ENCODE measurements at places on chromosomes 16 and 17.

- DNase-seq = no peak
These were observed 23.5 kb downstream of the TNRC6A start for GRCh38 chr16:24753000-24753399.

DNA sequence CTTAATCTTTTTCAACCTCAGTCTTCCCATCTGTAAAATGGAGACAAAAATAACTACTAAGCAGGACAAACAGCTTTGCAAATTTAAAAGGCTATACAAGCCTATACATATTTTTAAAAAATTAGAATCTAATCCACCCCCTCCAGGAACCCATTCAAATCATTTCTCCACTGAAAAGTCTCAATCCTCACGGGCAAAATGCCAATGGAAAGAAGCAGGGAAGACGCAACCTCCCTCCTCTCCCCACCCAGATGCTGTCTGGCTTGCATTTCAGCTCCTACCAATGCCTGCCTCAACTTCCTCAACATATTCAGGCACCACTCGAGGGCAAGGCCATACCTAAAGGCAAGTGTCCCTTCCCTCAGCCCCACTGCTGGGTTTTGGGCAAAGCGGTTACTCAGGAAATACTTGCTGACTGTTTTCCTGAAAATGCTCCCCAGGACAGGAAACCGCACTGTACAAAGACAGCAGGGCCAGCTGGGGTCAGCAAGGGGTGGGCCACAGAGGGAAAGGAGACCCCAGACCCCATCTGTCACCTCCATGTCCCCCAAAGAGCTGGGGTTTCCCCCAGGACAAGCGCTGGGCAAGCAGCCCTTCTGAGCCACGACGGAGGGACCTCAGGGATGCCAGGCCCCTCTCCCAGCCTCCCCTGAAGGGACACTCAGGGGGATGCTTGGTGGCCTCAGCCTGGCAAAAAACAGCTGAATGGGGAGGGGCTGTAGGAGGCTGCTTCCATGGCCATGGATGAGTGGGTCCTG is 47.7 kb upstream of the DOC2B start:
- DNase-seq = no peak

DNA sequence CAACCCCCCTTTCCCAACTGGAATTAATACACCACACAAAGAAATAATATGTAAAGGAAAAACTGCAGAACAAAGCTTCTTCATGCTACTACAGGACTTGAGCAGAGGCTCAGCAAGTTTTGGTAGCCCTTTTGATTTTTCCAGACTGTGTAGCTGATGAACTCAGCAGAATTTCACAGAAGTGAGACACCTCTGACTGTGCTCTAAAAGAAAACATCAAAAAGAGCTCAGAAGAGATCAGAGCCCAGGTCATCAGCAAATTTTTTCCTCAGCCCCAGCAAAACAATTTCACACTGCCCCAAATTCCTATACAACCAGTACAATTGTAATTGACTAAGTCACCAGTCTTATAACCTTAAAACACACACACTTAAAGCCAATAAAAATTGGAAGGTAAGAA is 38.0 kb downstream of the TTC19 start:
- DNase-seq = peak; percentile 13

DNA sequence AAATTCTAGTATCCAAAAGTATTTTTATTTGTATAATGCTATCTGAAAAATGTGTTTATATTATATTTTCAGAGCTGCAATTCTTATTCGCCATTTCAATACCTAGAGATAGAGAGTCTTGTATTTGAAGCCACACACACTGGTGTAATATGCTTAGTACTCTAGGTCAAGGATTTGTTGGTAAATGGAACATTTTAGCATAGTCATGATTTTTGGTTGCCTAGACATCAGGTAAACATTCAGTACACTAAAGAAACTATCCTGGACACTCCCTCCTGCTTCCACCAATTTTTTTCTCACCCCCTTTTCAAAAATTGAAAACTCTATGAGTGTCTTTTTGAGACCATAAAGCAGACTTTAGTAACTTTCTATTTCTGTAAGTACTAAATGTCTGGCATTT is 20.8 kb downstream of the ABHD15 start:
- DNase-seq = peak; percentile 34

DNA sequence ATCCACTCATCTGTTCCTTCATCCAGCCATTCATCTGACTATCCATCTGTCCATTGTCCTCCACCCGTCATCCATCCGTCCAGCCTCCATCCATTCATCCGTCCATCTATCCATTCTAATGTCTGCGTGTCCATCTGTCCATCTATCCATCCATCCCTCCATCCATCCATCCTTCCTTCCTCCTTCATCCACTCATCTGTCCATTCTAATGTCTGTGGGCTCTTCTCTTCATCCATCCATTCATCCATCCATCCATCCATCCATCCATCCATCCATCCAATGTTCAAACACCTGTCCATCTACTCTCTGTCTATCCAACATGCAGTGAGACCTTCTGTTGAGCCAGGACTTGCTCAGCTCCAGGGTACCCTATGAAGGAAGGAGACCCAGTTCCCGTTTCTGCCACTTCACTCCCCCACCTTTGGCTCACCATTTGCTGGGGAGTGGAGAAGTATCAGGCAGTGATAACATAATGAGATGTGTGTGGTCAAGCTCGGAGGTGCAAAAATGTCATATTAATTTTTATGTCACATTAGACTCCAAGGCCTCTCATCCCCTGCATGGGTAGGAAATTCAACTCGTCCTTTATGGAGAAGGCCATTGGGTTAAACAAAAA is 36.5 kb upstream of the ADGRG1 start:
- DNase-seq = no peak

DNA sequence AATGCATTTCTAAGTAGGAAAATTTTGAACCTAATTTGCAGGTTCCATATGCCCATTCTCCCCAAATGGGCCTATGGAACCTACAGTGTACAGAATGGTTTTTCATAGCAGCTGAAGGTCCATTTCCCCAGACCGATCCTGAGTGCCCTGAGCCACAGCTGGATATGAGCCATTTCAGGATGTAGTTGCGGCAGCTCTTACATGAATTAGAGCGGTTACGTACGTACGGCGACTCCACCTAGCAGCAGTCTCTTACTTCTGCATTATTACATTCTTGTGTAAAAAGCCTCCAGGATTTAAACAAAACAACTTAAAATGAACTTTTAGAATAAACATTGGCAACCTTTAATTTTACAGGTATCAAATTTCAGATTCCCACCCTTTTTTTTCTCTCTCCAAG is 225.3 kb downstream of the SNX29 start:
- DNase-seq = no peak

GRCh38 chr17:8426094-8426720 is 9.5 kb upstream of the NDEL1 start:
- no peak for DNase-seq

DNA sequence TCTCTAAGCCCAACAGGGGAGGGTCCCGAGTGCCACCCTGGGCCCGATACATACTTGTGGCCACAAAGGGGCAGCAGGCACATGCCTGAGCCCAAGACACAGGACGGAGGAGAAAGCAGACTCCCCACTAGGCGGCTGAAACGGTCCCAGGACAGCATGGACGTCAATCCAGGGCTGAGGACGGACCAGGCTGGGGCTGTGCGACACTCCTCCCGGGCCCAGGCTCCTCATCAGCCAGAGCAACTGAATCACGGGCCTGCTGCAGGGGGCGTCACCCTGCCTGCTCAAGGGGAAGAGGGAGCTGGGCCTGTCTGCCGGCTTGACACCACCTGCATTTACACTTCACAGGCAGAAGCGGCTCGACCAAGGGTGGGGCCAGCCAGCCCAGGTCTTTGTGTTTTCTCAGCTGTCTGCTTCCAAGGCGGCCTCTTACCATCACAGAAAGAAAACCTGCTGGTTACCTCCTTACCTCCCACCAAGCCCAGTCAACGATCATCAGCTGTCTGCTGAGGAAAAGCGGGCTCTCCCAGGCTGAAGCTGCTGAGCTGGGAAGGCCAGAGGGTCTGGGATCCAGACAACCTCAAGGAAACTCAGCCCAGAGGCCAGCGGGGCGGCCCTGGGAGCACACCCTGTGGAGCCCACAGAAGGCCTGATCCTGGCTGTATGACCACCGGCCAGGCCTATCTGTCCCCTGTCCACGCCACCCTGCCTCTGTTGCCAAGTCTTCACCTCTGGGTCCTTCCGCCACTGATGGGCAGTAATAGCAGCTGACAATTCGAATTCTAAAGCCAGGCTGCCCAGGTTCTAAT is 26.4 kb downstream of the KIFC3 start:
- no peak for DNase-seq

GRCh38 chr17:8609910-8610309 is 20.6 kb downstream of the MYH10 start:
- DNase-seq = no peak

DNA sequence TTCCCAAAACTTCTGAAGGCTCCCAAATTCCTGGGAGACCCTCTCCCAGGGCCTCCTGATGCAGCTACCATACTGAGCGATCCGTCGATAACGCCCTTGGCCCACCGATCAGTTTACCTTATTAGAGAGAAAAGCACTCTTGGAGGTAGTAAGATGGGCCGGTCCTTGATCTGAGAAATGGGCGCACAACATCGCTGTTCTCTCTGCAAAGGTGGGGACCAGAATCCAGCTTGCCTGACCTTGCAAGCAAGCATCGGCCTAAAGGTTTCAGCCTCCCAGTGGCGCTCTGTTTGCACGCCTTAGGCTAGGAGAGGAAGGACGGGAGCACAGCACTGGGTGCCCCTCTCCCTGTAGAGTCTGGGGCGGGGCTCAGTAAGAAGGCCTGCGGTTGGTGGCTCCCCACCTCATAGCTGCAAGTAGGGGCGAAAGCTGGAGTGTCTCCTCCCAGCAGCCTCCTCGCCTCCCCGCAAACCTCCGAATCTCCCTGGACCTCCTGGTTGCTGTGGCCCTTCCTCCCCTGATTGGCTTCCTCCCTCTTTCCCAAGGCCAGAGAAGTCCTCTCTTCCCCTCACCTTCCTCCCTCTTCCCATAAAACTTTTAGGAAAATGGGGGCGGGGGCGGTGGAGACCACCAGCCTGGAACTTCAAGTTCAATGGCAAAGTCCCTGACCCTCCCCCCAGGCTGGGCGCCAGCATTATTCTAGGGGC is at the start of gene PRAC1:
TSS of gene PRAC1 (minus strand) at position 318 of the 707 bp plus-strand sequence. CDS start at position 192, 126 bp downstream.
- no peak for DNase-seq

GRCh38 chr17:49820773-49821172 is 27.1 kb downstream of the TAC4 start:
- DNase-seq = no peak

DNA sequence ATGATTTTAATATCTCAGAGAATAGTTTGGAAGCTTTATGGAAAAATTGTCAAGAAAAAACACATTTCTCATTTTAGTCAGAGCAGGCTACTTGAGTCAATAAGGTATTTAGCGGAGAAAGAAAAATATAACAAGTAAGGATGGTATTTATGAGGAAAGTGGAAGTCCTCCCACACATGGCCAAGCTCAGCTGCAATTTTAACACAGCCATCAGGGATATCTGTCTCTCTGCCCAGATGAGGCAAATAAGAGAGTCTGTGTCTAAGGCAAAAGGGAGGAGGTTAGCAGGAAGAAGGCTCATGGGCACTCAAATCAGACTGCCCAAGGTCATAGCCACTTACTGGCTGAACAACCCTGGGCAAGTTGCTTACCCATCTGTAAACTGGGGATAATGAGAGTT is 5.2 kb upstream of the CMTM2 start:
- DNase-seq = no peak

DNA sequence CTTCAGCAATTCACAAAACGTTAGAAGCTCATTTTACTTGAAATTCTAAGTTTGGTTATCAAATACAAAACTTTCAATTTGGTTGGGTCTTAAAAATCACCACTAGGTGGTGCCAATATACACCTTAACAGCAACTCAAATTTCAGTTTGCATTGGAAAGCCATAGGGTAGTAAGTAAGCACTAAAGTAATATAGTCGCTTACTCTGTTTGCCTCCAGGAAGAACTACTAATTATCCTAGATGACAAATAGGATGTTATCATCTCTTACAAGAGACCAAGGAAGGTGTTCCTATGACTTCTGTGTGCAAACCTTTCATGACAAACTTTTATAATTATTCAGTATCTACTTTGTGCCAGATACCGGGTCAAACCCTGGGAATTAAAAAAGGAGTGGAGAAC is 93.3 kb downstream of the MYO1D start:
- DNase-seq = peak; percentile 85

DNA sequence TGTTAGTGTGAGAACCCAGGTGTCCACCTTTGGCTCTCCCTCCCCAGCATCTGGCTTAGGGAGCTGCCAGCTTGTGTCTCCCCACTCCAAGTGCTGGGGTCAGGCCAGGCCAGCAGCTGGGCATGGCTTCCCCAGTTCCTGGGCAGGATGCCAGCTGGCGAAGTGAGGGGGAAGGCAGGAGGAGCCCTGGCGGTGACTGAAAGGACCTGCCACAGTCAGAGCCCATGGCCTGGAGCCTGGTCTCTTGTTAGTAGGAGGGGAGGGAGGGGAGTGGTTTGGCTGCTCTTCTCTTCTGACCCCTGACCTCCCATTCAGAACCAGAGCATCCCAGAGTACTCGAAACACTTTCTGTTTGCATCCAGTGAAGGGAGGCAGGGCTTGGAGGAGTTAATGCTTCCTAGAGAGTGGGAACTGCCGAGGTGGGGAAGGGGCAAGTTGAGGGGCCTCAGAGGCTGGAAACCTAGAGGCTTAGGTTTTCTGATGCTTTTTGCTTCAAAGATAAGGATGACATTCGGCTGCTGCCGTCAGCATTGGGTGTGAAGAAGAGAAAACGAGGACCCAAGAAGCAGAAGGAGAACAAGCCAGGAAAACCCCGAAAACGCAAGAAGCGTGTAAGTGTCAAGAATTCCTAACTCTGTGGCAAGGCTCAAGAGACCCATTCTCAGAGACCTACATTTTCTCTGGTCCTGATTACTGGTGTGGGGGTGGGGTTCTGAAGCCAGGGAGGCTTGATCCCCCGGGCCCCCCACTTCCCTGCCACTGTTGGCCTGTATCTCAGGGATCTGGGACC is 772 bp downstream of the CHD3 start:
- DNase-seq = peak; percentile 92

GRCh38 chr17:63529711-63530556 is 6.8 kb downstream of the KCNH6 start:
- DNase-seq = no peak

DNA sequence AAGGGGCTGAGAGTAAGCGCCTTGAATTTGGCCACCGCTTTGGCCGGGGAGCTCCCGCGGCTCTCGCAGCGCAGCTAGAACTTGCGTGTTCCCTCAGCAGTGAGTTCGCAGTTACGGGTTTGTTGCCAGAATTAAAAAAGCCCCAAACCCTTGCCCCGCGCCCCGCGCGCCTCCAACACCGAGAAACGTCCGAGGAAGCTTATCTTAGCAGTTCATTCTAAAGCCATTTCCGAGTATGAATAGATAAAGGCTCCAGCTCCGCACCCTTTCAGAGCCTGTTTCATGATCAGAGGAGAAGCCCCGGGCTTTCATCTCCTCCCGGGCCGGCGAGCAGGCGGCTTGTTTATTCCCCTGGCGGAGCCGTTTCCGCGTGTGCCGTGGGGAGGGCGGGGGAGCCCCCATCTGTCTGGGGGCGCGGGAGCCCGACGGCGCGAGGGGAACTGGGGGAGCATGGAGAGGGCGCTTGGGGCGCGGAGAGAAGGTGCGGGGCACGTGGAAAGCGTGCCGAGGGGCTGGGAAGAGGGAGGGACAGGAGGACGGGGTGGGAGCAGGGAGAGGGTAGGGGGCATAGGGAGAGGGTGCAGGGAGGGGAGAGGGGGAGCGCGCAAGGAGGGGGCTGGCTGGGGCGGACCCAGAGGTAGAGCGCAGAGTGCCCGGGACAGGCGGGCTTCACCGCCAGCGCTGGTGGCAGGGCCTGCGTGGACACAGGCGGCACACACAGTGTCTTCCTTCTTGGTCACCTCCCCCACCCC is 9.9 kb downstream of the TBX4 start:
- peak; percentile 40 for DNase-seq

GRCh38 chr16:50900391-50900942 is 158.6 kb downstream of the CYLD start:
- no peak for DNase-seq

Data from adipocyte (in vitro differentiated cells).